ENCODE measurements at places on chromosomes 6 and 20. TPM values are rescaled to one million over a fixed set of nuclear protein-coding genes. Genes with fewer than 3 reads are reported as not detected.

SASH1 gene
- not detected for total RNA-seq

LHFPL5 gene
- not detected for total RNA-seq

SDCBP2 gene
- 1.9 TPM for total RNA-seq

AKAP7 gene
- total RNA-seq: 9.1 TPM

GABRR1 gene
- total RNA-seq: not detected

TRIM40 gene
- total RNA-seq: not detected

KIF25 gene
- not detected for total RNA-seq

LAMA5 gene
- 0.63 TPM for total RNA-seq

KCNS1 gene
- total RNA-seq: 0.11 TPM

OPRM1 gene
- total RNA-seq: not detected

RHAG gene
- not detected for total RNA-seq
